Spinal cord (tissue), 10 donors: ENCODE measurements at places on chromosomes 6 and 20. TPM values are rescaled to one million over a fixed set of nuclear protein-coding genes. Genes with fewer than 3 reads are reported as not detected.

DLL1 gene
- 10.4 TPM for total RNA-seq

TMC2 gene
- total RNA-seq = 1.2 TPM

B3GALT4 gene
- 5.8 TPM for total RNA-seq

PTGIS gene
- total RNA-seq = 27.5 TPM

FERMT1 gene
- total RNA-seq = 5.2 TPM

RAET1G gene
- total RNA-seq = not detected

C6orf58 gene
- 0.17 TPM for total RNA-seq

KAT14 gene
- total RNA-seq = 20.5 TPM

TAGAP gene
- 3.3 TPM for total RNA-seq

MRPL2 gene
- 29.7 TPM for total RNA-seq

TRIM38 gene
- 4.0 TPM for total RNA-seq

ZNF334 gene
- 23.7 TPM for total RNA-seq

TAAR9 gene
- total RNA-seq = not detected

CPNE5 gene
- total RNA-seq = 32.5 TPM

WFDC5 gene
- total RNA-seq = not detected

GCM1 gene
- total RNA-seq = 0.11 TPM

DPPA5 gene
- total RNA-seq = not detected

ZSCAN9 gene
- 26.0 TPM for total RNA-seq

MYH7B gene
- total RNA-seq = 1.6 TPM

SNAP91 gene
- total RNA-seq = 33.8 TPM

DUSP22 gene
- total RNA-seq = 42.3 TPM

OXT gene
- not detected for total RNA-seq

GPSM3 gene
- total RNA-seq = 4.6 TPM

MAFB gene
- 7.3 TPM for total RNA-seq

BMP6 gene
- total RNA-seq = 93.3 TPM

C4B gene
- 67.4 TPM for total RNA-seq

ULBP3 gene
- total RNA-seq = 5.6 TPM

TMEM244 gene
- not detected for total RNA-seq

PHACTR1 gene
- 30.7 TPM for total RNA-seq

PAK5 gene
- 10.5 TPM for total RNA-seq

GGT7 gene
- total RNA-seq = 22.0 TPM

PRKN gene
- total RNA-seq = 7.9 TPM

SLC17A3 gene
- total RNA-seq = not detected

OPN5 gene
- not detected for total RNA-seq

RTEL1 gene
- 16.9 TPM for total RNA-seq
